Stimulated activated CD8-positive, alpha-beta memory T cell treated with anti-CD3 and anti-CD28 coated beads, Interleukin-4, amount 100 ng/mL, for 4 hours (primary cell): ENCODE measurements at places on chromosomes 11 and 22.

DNA sequence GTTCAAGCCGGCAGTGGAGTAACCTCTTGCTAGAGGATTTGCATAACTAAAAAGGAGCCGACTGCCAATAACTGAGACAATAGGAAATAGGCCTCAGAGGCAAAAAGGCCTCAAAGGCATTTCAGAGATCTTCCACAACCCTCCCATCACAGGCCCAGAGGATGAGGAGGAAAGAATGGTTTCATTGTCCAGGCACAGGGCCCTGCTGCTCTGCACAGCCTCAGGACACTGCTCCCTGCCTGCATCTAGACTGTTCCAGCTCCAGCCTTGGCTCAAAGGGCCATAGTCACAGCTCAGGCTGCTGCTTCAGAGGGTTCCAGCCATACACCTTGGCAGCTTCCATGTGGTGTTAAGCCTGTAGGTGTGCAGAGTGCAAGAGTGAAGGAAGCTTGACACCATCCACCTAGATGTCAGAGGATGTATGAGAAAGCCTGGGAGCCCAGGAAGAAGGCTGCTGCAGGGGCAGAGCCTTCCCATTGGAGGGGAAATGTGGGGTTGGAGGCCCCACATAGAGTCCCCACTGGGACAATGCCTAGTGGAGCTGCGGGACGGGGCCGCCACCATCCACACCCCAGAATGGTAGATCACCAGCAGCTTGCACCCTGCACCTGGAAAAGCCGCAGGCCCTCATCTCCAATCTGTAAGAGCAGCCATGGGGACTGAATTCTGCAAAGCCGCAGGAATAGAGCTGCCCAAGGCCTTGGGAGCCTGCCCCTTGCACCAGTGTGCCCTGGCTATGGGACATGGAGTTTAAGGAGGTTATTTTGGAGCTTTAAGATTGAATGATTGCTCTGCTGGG is 8.2 kb upstream of the LRP5 start:
- DNase-seq, result no peak

GRCh38 chr11:16153951-16154350 is 202.4 kb downstream of the SOX6 start:
- DNase-seq, result no peak

DNA sequence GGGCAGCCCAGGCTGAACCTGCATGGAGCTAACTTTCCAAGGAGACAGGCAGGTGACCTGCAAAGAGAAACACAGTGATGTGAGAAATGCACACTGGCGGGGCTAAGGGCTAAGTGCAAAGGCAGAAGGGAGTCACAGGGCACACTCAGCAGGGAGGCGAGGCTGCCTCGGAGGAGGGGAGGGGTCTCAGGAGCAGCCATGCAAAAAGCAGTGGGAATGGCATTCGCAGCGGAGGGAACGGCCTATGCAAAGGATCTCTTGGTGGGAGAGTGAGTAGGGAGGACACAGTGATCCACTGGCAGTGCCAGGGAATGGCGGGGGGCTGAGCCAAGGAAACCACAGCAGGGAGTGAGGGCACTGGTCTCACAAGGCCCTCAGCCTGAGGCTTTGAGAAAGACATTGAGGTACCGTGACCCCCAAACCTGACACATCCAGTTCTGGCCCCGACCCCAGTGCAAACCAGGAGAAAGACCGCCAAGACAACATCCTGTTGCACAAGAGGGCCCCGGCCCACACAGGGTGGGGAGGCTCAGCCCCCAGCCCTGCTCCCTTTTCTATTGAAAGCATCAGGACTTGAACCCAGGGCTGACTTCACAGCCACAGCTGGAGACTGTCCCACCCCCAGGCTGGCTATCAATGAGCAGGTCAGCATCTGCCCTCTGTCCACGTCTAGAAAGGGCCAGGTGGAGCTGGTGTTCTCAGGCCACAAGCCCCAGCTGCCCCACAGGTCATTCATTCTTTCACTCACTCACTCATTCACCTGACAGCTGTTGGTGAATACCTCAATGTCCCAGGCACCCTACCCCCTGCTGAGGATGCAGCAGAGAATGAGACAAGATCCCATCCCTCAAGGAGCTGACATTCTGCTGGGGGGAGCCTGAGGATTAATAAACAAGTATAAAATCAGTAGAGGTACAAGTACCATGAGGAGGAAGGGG is 50.7 kb downstream of the IGLL1 start:
- DNase-seq, result no peak

DNA sequence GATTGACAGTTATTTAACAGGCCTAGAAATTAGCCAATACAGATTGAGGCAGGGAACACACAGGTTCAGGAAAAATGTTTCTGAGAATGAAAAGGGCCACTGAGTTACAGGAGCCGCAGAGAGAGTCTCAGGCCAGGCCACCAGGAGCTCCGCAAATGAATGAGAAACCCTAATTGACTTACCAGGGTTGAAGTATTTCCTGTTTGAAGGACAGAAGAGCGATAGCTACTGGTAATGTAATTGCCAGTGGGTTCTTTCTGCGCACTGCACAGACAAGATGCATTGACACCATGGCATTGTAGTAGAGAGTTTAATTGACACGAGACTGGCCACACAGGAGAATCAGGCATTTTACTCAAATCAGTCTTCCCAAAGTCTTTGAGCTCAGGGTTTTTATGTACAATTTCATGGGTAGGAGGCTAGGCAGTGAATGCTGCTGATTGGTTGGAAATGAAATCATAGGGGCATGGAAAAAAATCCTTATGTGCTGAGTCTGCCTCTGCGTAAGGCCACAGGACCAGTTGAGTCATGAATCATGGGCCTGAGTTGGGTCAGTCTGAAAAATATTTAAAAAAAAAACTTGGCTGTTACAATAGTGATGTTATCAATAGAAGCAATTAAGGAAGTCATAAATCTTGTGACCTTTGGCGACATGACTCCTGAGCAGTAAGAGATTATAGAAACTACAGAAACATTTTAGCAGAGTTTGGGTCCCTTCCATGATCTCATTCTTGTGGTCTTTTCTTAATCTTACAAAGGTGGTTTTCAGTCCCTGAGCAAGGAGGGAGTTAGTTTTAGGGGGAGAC is 203.8 kb downstream of the CASP12 start:
- DNase-seq, result no peak

DNA sequence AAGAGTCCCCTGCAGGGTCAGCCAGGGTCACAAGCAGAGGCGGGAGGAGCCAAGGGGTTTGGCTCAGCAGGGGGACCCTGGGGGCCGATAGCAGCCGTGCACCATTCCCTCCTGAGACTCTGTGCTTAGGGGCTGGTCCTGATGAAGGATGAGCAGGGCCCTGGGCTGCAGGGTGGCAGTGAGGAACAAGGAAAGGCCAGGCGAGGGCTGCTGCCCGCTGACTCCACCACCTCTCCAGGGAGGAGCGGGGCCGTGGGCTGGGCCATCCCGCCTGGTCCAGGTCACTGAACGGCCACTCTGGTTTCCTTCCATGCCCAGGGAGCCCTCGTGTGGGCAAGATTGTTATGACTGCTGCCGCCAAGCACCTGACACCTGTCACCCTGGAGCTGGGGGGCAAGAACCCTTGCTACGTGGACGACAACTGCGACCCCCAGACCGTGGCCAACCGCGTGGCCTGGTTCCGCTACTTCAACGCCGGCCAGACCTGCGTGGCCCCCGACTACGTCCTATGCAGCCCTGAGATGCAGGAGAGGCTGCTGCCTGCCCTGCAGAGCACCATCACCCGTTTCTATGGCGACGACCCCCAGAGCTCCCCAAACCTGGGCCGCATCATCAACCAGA is 9.2 kb upstream of the NDUFS8 start:
- DNase-seq, result no peak
